Suppressor macrophage treated with lipopolysaccharide for 4 hours (primary cell): ENCODE measurements at places on chromosomes 12 and 14.

DNA sequence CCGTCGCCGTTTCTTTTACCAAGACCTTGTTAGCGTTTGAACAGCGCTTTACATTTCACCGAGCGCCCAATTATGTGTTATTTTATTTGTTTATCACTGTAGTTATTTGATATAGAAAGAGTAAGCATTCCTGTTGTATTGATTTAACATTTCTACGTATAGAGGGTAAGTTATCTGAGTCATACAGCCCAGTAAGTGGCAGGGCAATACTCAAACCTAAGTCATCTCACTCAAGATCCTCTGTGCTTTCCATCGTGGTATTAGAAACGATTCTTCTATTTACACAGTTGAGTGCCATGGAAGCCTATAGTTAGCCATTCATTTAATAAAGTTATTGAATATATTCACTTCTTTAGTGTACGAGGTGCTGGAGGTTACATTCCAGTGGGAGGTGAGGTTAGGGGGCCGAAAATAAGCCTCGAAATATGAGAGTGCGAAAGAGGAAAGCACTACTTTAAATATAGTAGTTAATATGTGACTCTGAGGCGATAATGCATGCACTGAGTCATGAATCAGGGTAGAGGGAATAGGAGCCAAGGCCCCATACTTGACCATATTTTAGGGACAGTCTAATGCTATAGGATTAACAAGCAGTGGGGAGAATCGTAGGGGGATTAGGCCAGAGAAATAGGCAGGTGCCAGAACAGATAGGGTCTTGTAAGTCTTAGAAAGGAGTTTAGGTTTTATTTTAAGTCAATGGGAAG, 629 bp downstream of the RAD51AP1 start:
- no peak for DNase-seq

- DNase-seq: peak; percentile 79
Measured at GRCh38 chr12:107328442-107329133, 235.2 kb upstream of the CRY1 start.

- no peak for DNase-seq
Measured at GRCh38 chr12:75883241-75883640, 148.3 kb downstream of the PHLDA1 start.

DNA sequence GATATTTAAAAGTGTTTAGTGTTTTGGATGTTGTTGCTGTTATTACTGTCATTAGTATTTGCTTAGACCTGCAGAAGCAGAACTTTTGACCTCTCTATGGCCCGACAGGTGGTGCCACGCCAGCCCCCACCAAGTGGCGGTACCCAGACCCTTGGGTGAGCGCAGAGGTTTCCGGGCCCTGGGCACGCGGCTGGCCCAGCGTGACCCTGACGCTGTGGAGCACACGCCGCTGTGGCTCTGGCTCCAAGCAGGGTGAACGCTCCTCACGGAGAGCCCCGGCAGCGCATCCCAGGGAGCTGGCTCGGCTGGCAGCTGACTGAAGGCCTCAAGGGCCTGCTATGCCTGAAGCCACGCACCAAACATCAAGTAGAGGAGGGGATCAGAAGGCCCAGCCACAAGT, 22.6 kb downstream of the SLC25A47 start:
- no peak for DNase-seq

DNA sequence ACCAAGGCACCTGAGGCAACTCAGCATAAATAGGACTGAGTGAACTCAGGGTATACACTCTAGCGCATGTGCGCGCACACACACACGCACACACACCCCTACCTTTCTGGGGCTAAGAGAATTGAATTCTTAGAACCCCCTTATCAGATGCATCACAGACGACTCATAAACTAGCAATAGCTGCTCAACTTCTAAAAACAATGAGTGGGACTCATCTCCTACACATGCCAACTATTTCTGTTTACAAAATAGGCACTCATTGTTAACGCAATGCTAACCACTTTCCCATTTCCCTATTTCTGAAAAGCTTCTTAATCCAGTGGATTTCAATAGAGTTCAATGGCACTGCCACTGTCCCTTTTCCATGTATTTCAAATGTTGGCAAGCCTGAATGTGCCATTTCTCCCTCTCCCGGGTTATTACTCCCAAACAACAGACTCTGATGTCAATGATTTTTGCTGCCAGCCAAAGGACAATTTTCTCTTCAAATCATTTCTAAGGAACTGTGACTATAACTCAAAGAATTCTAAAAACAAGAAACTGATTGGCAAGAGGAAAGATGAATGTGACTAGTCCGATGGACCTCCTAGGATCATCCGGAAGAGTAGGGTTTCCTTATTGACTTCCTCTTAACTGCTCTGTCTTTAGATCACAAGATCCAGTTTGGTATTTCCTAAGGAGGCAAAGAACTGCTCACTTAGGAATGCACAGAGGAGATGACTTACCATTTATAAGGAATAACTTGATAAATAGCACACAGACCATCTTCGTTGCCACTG, 48.8 kb downstream of the SLC38A1 start:
- DNase-seq: peak; percentile 73

GRCh38 chr12:124613151-124613585, 45.8 kb upstream of the NCOR2 start:
- no peak for DNase-seq
